ENCODE measurements at places on chromosomes 3 and 15.
A peak's percentile ranks its signal among the peaks of the same experiment; 100 is the strongest.

DNA sequence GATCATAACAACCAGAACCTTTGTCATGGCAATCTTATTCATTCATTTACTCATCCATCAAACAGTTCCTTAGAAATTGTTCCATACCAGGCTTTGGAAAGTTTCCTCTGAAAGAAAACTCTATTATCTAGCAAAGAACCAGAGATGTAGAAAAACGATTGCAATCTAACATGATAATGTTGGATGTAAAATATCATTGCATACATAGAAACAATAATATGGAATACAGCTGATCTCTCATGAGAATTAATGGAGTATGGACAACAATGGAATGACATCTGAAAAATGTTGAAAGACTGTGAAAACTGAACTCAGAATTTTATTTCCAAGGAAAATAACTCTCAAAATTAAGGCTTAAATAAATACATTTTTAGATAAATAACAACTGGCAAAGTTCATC lies 665.4 kb downstream of the NLGN1 start:
- no peak for DNase-seq

DNA sequence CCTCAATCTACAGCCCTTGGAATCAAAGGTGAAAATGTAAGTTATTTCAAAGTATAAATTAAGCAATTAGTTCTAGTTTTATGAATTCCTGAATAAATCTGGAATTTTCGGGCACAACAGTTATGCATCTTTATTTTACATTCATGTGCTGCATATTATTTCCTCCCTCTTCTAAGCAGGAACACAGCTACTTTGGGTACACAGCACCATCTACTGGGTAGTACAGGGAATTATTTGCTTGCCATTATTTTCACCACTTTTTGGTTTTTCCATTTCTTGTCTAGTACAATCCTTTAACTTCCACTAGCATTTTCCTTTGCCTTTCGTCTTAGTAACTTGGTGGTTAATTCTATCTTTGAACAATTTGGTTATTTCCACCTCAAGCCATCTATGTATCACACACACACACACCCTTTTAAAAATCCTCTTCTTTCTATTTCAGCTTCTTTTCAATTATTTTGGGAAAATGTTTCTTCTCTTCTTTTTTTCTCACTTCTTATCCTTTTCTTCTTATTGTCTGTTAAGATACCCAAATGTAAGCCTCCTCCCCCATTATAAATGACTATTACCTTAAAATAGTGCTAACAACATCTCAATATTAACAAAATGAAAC lies 451.0 kb downstream of the MFSD1 start:
- peak; percentile 9 for DNase-seq

GRCh38 chr3:189094539-189094938 lies 77.2 kb upstream of the TPRG1 start:
- no peak for DNase-seq

- DNase-seq: no peak
Measured at GRCh38 chr3:14438262-14438661, 35.9 kb downstream of the SLC6A6 start.

GRCh38 chr15:45201869-45202268 lies 14.1 kb upstream of the SHF start:
- DNase-seq: no peak

DNA sequence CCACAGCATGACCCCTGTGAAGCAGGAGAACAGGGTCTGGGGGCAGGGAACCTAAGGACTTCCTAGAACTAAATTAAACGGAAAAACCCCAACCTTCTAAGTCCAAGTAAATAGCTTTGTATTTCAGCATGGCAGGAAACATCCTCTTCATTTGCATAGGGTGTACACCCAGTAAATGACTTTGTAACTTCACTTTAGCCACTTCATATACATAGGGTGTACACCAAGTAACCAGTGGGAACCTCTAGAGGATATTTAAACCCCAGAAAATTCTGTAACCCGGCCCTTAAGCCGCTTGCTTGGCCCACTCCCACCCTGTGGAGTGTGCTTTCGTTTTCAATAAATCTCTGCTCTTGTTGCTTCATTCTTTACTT lies 41.8 kb downstream of the FSD2 start:
- no peak for DNase-seq

GRCh38 chr3:51739110-51739509 lies 32.2 kb downstream of the GRM2 start:
- DNase-seq: no peak

- DNase-seq: no peak
Measured at GRCh38 chr15:31148297-31149087, 47.0 kb upstream of the TRPM1 start.

DNA sequence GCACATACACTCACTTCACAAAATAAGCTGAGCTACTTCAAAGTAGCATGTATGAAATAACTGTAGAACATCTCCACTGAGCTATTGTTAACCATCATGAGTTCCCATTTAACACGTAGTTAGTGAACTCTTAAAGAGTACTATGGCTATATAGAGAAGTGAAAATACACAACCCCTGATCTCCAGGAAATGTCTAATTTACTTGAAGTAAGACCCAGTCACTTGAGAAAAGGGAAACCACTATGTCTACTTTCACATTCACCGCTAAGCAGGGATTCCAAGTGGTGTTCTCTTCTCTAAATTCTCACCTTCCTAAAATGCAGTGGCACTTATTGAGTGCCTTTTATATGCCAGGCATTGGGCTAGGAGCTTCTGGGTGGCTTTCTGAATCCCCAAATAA lies 35.0 kb upstream of the COLQ start:
- peak; percentile 48 for DNase-seq

GRCh38 chr3:196631682-196632045 lies 7.8 kb upstream of the NRROS start:
- no peak for DNase-seq

DNA sequence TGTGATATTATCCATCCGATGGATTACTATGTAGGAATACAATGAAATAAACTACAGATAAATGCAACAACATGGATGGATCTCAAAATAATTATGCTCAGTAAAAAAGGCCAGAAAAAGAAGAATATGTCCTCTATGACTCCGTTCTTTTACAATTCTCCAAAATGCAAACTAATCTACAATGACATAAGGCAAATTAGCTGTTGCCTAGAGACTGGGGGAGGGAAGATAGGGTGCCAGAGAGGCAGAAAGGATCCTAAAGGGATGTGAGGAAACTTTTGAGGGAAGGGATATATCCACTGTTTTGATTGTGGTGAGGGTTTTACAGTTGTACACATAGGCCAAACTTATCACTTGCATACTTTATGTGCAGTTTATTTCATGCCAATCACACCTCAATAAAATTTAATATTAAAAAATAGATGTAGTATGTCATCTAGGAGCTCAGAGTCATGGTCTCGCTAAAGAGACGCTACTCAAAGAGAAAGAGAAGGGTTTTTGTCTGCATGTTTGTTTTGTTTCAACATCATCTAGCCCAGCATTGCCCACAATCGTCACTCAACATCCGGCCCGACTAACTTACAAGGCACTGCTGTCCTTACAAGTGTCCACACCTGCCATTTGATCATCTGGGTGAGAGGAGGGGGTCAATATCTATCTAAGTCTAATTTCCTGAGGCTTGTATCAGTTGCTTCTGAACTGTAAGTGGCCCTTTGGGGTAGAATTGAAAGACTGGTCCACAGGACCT lies 29.5 kb downstream of the HES1 start:
- DNase-seq: no peak

GRCh38 chr3:152828075-152828840 lies 6.7 kb upstream of the P2RY1 start:
- no peak for DNase-seq

GRCh38 chr15:73965758-73966113 lies 26.4 kb downstream of the STOML1 start:
- DNase-seq: peak; percentile 76

DNA sequence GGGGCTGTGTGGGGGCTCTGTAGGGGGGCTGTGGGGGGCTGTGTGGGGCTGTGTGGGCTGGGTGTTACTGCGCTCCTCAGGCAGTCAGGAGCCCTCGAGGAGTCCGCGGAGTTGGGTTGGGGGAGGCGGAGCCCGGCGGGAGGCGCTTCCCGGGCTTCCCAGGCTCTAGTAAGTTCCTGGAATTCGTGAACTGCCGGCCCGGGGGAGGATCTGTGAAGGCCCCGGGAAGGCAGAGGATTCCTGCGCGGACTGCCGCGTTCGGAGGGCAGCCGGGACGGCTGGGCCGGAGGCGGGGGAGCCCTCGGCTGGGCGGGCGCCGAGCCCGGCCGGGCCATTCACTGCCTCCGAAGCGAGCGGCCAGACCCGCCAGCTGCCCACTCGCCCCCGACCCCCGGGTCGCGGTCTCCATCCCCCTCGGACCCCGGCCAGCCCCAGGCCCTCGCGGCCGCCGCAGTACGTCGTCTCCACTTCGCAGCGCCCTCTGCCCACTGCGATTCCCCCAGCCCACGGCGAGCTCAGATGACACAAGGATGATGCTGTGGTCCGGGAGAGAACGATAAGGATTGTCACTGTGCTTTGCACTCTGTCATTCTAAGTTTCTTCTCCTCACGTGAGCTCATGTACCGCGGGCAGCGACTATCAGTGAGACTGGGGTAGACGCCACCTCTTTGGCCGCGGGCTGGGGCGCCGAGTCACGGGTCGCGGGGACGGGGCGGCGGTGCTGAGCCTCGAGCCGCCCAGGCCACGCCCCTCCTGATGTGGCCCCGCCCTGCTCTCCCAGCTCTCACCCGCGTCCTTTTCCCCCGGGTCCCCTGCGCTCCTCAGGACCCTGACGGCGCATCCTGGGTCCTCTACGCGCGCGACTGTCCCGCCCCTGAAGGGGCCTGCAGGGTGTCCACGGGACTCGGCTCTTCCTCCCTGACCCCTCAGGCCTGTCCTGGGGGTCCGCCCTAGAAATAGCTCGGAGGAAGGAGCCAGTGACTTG lies 65.3 kb downstream of the KLF13 start:
- DNase-seq: peak; percentile 88

GRCh38 chr15:81575436-81576123 lies 201.6 kb upstream of the TMC3 start:
- DNase-seq: no peak
